ENCODE measurements at places on chromosomes 16 and 17.

DNA sequence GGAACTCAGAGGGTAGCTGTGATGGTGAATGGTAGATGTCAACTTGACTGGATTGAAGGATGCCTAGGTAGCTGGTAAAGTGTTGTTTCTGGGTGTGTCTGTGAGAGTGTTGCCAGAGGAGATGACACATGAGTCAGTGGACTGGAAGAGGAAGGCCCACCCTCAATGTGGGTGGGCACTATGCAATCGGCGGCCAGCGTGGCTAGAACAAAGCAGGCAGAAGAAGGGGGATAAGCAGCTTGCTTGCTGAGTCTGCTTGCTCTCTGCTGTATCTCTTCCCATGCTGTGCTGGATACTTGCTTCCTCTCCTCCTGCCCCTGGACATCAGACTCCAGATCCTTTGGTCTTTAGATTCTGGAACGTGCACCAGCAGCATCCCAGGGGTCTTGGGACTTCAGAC lies 128.1 kb downstream of the AIPL1 start:
- DNase-seq, result no peak

DNA sequence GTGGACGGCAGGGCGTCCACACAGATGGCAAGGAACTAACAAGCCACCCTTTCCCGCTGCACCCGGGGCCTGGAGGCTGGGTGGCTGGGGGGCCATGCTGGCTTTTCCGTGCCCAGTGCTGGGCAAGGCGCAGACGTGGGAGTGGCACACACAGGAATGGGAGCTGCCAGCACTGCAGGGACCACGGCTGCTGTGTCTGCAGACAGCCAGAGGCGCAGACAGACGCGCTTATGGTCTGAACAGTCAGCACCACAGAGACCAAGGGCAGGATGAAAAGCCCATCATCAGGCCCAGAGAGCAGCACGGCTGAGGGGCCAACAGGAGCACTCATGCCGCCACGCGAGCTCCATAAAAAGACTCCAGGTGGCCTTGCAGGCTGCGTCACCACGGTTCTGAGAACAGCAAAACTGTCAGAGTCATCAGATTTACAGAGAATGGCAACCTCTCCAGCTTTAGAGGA lies 24.0 kb downstream of the PDIA2 start:
- no peak for DNase-seq

- no peak for DNase-seq
These were observed 18.9 kb upstream of the MYH10 start for GRCh38 chr17:8649157-8650118.

DNA sequence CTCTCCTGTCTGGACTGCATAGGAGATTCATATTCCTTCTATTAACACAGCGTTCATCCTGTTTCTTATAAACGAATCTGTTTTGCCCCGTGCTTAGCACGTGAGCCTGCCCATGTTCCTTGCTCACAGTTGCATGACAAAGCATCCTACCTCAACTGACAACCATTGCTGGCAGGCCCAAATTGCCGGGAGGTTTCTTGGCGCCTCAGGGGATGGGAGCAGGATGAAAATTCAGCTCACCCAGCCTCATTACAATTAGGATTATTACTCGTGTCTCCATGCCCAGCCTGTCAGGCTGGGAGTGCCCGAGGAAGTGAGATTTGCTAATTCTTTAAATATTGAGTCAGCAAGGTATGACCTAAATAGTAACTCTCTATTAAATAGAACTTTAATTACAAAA lies 36.7 kb upstream of the HELZ start:
- DNase-seq, result no peak

GRCh38 chr17:78665952-78666920 lies 89.0 kb upstream of the DNAH17 start:
- peak; percentile 12 for DNase-seq

GRCh38 chr17:19309701-19310100 lies 52.8 kb downstream of the B9D1 start:
- no peak for DNase-seq

DNA sequence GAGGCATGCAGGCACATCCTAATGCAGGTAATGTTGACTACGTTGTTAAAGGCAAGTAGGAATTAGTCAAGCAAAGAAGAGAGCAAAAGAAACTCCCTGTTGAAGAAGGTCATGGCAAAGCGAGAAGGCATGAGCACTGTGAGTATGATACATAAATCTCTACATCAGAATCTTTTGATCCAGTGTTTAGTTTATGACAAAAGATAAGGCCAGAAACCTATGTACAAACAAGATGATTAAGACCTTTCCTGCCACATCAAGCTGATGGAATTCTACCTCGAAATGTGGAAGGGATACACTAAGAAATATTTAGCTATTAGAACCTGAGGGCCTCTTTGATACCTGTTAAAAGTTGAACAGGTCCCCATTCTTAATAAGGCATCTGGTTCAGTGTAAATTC lies 20.2 kb downstream of the SYCE1L start:
- DNase-seq, result no peak

DNA sequence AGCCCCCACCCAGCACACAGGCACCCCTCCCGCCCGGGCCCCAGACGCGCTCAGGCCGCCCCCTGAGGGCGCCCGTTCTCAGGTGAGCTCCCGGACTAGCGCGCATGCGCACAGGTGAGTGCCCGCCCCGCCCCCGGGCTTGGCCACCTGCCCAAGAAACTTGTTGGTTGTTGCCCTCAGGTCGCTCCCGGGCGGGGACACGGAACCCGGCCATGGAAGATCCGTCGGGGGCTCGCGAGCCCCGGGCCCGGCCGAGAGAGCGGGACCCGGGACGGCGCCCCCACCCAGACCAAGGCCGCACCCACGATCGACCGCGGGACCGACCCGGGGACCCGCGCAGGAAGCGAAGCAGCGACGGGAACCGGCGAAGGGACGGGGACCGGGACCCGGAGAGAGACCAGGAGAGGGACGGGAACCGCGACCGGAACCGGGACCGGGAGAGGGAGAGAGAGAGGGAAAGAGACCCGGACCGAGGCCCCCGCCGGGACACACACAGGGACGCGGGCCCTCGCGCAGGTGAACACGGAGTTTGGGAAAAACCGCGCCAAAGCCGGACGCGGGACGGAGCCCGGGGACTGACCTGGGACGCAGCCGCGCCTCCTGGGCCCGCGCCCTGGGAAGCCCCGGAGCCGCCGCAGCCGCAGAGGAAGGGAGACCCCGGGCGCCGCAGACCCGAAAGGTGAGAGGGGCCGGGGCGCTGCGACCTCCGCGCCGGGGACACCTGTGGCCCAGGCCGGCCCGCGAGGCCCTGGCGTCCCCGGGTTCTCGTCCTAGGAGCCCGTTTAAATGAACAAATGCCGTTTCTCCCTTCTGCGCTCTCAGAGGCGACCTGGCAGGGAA lies at the start of gene MARVELD3:
Gene MARVELD3, plus strand, starts transcription at position 167 of the 840 bp plus-strand sequence. Its CDS starts 46 bp downstream, at position 213.
- DNase-seq, result no peak

GRCh38 chr17:75433218-75433783 lies 23.1 kb upstream of the TMEM94 start:
- no peak for DNase-seq

GRCh38 chr17:57569021-57569420 lies 176.1 kb downstream of the CCDC182 start:
- DNase-seq, result no peak

- DNase-seq, result peak; percentile 91
These were observed at the start of gene MLLT6 for GRCh38 chr17:38704606-38705522. TSS of gene MLLT6 (plus strand) at chr17:38705273. CDS start at chr17:38705633, 360 bp downstream.

- DNase-seq, result no peak
These were observed 31.8 kb upstream of the NAT9 start for GRCh38 chr17:74807925-74808324.

- no peak for DNase-seq
These were observed 3.4 kb upstream of the ABCC11 start for GRCh38 chr16:48250520-48251278.
